GM23248 (cell line): ENCODE measurements at places on chromosomes 13 and 19. TPM values are rescaled to one million over a fixed set of nuclear protein-coding genes. Genes with fewer than 3 reads are reported as not detected.
A peak's percentile ranks its signal among the peaks of the same experiment; 100 is the strongest.

GRCh38 chr13:107854880-107855279 lies 360.5 kb downstream of the LIG4 start:
- H3K27ac ChIP-seq: no peak overlapping the region
- DNase-seq: no peak
- peaks cover 7% of the 10 kb centered on the region; the same call in 1 of the 2 replicates for H3K4me1 ChIP-seq
- H3K4me3 ChIP-seq: no peak overlapping the region

DNA sequence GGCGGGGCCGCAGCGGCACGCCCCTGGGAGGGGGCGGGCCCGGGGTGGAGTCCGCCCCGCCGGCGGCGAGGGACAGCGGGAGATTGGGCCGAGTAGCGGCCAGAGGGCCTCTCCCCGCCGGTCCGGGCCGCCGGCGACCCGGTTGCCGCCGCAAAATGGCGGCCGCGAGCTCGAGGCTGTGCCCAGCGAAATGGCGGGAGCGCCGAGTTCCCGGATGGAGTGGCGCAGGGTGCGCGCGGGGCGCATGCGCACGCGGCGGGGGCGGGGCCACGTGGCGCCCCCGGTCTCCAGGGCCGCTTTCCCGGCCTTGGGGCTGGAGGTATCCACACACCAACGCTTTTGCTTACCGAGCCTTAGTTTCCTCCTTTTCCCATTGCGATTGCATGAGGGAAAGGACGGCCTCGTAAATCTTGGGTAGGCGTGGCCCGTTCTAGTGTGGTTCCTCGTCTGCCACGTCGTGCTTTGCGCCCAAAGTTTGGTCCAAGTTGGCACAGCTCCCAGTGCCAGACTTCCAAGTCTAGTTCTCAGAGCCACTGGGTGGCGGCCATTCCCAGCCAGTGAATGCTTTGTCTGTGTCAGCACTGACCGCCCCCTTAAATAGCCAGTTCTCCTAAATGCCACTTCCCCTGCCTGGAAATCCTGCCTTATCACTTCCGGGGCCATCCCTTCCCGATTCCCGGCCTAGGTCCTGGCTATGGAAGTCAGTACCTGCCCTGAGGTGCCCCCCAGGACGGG lies 513 bp downstream of the CIRBP start:
- peak overlapping the region; percentile 84 for H3K4me3 ChIP-seq
- no peaks in the 10 kb centered on the region for H3K27me3 ChIP-seq
- peak overlapping the region; percentile 97 for H3K27ac ChIP-seq

WDR87 gene
- total RNA-seq: not detected in 2 replicates

CGB5 gene
- total RNA-seq: not detected in 2 replicates

ZNF524 gene
- total RNA-seq: 9.9 and 17.8 TPM in 2 replicates
